ENCODE measurements at places on chromosomes 16 and 17. TPM values are rescaled to one million over a fixed set of nuclear protein-coding genes. Genes with fewer than 3 reads are reported as not detected.

Gene CD7
- total RNA-seq, result 0.31 TPM

Gene SLC5A10
- total RNA-seq, result not detected

Gene CHST4
- not detected for total RNA-seq

Gene PMM2
- 30.3 TPM for total RNA-seq

DNA sequence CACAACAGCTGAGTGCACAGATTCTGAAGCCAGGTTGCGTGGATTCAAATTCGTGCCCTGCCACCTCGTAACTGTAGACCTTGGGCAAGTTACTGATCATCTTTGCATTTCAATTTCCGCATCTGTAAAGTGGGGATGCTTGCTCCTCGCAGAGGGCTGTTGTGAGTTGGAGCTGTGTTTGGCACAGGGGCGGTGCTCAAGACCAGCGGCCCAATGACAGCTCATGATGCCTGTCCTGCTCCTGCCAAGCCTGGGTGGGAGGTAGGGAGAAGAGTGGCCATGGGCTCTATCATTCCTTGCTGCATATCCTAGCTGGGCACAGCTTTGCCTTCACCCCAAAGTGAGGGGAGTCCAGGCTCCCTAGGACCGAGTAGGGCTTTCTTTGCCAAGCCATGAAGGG lies 12.6 kb downstream of the NXPH3 start:
- no peak for DNase-seq
- H3K4me1 ChIP-seq, result no peaks in the 10 kb centered on the region
- H3K27me3 ChIP-seq, result no peaks in the 10 kb centered on the region

GRCh38 chr17:909642-910323 lies 69.8 kb downstream of the NXN start:
- peaks cover 7% of the 10 kb centered on the region for H3K36me3 ChIP-seq
- H3K4me1 ChIP-seq, result peaks cover 3% of the 10 kb centered on the region
- DNase-seq, result no peak
- no peaks in the 10 kb centered on the region for H3K27me3 ChIP-seq
- no peak overlapping the region for H3K27ac ChIP-seq

GRCh38 chr17:34579979-34580684 lies 750 bp downstream of the TMEM132E start:
- DNase-seq, result no peak
- H3K36me3 ChIP-seq, result no peaks in the 10 kb centered on the region
- H3K27ac ChIP-seq, result no peak overlapping the region
- peak overlapping the region; percentile 44 for H3K4me3 ChIP-seq
- H3K4me1 ChIP-seq, result peaks cover 11% of the 10 kb centered on the region
- peaks cover 86% of the 10 kb centered on the region for H3K27me3 ChIP-seq

- no peaks in the 10 kb centered on the region for H3K27me3 ChIP-seq
- no peak overlapping the region for H3K27ac ChIP-seq
- no peak overlapping the region for H3K4me3 ChIP-seq
- no peak for DNase-seq
These were observed 89.7 kb downstream of the RAB11FIP4 start for GRCh38 chr17:31480904-31481782.

GRCh38 chr17:63162406-63163157 lies 196.5 kb downstream of the TANC2 start:
- H3K4me1 ChIP-seq, result no peaks in the 10 kb centered on the region
- H3K27ac ChIP-seq, result no peak overlapping the region
- no peaks in the 10 kb centered on the region for H3K36me3 ChIP-seq
- H3K27me3 ChIP-seq, result no peaks in the 10 kb centered on the region
- DNase-seq, result no peak
- no peak overlapping the region for H3K4me3 ChIP-seq

All from progenitor cell of endocrine pancreas (in vitro differentiated cells).